ENCODE measurements at places on chromosomes 4 and X.

GRCh38 chr4:16626945-16627344 lies 271.5 kb downstream of the LDB2 start:
- no peak for DNase-seq

DNA sequence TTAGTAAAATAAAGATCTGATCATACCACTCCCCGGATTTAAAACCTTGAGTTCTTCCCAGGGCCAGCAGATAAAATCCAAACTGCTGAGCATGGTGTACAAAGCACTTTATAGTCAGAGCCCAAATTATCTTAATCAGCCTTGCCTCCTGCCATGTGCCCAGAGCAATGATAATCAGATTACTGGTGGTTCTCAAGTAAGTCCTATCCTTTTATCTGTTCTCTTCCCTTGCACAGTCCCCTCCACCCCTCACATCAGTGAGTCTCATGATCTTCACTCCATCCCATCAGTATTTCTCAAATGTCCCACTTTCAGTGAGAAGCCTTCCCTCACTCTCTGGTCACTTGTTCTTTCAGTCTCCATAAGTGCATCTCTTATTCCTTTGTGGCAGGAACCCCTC lies 22.7 kb downstream of the INTS6L start:
- no peak for DNase-seq

GRCh38 chr4:110196871-110197528 lies 1.4 kb downstream of the ELOVL6 start:
- no peak for DNase-seq

GRCh38 chrX:6793000-6793399 lies 258.1 kb upstream of the VCX3A start:
- no peak for DNase-seq

DNA sequence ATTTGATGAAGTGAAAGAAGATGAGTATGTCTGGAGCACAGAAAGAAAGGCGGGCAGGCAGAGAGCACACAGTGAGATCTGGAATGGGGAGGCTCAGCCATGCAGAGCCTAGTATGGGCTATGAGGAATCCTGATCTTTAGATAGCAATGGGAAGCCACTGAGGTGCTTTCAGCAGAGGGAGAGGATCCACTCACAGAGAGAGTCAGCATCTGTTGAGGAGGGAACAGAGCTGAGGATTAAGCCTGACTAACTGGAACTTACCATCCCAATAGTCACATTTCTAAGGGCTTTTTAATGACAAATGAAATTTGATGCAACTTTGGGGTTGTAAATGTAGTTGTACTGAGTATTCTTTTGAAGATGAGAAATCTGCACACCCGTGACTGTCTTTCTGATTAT lies 20.6 kb upstream of the FGFBP2 start:
- DNase-seq = no peak
